ENCODE measurements at places on chromosomes 4 and X. TPM values are rescaled to one million over a fixed set of nuclear protein-coding genes. Genes with fewer than 3 reads are reported as not detected.

GRCh38 chrX:57821703-57822387 is 88.4 kb downstream of the ZXDA start:
- no peak for DNase-seq

- no peak for DNase-seq
These were observed 19.1 kb upstream of the MAD2L1 start for GRCh38 chr4:120085705-120086104.

DNA sequence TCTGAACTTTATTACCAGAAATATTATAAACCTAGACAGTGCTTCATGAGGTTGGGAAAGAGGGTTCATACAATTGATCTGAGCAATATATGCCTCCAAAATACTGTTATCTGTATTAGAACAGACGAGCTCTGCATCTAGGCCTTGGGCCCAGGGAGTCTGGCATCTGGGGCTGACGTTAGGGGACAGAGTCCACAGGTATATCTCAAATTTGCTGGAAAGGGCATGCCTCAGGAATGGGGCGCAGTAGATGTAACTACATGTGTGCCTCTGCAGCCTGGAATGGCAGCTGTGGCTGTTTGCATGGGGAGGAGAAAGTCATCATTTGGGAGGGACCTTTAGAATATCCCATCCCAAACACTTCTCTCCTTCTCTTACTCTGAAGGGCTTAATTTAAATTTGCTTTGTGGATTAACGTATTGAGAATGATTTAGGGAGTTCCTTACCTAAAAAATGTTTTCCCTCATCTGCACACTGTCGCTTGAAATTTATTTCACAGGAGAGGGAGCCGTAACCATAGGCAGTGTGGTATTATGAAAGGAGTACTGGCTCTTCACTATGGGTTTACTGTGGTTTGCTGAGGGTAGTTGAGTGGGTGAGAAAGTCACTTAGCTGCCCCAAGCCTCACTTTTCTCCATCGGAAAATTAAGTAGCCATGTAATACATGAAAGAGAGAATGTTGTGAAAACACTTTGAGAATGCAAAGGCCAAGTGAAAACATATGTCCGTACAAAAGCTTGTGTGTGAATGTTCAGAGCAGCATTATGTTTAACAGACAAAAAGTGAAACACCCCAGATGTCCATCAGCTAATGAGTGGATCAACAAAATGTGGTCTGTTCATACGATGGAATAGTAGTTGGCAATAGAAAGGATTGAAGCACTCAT is 5.9 kb downstream of the ADD1 start:
- no peak for DNase-seq

- no peak for DNase-seq
These were observed 8.6 kb downstream of the SLC9B2 start for GRCh38 chr4:103067841-103068547.

DNA sequence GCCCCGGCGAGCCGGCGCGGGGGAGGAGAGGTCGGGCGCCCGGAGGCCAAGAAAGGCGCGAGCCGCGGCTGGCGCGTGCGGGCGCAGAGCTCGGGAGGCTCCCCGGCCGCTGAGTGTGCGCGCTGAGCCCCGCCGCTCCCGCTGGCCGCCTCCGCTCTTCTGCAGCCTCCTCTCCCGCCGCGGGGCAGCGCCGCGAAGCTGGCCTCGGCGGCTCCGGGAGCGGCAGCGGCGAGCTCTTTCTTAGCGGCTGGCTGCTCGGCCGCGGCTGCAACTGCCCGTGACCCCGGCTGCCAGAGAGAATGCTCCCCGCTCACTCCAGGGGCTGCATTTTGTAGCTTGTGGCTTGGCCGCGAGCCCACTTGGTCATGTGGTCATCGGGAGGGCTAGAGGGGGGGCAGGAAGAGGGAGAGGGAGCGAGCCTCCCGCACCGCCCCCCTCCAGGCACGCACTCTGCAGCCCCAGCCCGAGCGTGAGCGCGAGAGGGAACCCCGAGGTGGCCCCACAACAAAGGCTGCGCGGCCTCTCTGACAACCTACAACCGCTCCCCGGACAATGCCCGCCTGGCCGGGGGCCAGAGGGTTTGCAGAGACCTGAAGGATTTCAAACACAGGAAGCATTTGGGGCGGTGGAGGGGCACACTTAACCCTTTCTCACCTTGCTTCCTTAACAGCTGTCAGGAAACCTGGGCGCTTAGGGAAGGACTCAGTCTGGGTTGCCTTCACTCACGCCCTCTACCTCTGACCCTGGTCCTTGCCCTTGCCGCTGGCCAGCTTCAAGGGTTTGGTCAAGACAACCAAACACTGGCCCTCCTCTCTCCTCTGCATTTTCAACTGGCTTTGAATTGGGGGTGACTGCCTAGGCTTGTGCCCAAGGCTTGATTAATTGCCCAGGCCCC is at the start of gene APLN:
Gene APLN, minus strand, starts transcription at position 305 of the 895 bp plus-strand sequence. CDS start 326 bp downstream, outside the sequence.
- peak; percentile 51 for DNase-seq

DNA sequence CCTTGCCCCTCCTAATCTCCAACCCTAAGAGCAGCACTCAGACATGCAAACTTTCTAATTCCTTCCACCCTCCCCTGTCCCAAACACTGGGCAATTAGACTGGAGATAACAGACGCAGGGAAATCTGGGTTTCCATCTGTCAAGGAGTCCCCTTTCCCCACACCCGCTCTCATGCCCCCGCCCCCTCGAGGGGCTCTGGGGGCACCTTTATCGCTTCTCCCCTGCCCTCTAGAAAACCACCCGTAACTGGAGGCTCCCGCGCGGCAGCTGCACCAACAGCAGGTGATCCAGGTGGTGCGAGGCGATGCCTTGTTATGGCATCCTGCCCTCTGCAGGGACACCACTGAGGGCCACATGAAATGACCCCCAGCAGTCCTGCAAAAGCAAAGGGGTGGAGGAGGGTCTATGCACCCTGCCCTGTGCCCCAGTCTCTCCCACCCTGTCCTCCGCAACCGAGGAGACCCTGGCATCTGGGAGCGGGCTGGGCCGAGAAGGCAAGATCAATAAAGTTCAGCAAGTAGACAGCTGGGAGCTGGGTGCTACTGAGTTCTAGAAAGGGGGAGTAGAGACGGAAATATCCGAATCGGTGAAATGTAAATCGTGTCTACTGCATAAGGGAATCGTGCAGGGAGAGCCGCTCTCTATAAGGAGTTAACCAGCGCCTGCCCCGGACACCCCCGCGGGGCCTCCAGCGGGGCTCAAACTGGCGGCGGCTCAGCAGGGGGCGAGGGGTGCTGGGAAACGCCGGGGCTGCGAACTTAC is 1.6 kb downstream of the KCTD8 start:
- no peak for DNase-seq

GRCh38 chr4:1402516-1403091 is 3.6 kb downstream of the NKX1-1 start:
- peak; percentile 34 for DNase-seq

The PNMA5 gene
- total RNA-seq, result 0.18 TPM

DNA sequence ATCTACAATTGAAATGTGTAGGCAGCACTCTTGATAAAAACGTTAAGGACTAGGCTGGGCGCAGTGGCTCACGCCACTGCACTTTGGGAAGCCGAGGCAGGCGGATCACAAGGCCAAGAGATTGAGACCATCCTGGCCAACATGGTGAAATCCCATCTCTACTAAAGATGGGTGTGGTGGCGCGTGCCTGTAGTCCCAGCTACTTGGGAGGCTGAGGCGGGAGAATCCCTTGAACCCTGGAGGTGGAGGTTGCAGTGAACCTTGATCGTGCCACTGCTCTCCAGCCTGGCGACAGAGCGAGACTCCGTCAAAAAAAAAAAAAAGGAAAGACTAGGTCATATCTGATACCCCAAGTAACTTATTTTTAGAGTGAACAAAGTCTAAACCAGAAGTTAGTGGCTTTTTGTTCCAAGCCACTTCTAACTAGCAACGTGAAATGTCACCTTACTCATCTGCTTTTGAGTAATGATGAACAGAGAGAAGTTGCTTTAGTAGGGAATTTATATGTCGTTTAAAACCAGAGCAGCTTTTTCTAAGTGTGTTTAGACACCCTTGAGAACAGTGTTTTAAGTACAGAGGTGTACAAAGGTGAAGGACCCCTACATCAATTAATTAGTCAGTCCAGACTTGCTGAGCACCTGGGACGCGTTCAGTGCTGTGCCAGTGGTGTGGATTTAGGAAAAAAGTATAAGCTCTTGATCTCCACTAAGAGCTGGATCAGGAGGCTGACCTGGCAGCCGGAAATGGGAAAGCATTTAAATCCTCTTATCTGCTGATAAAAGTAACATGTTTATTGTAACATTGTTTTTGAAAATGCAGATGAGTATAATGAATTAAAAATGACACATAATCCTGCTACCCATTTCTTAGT is 23.5 kb downstream of the SPRY1 start:
- DNase-seq, result no peak

GRCh38 chr4:137470806-137471205 is 61.5 kb downstream of the PCDH18 start:
- no peak for DNase-seq

GRCh38 chr4:83855044-83855443 is 319.1 kb downstream of the GPAT3 start:
- DNase-seq, result no peak

The MAGEC2 gene
- not detected for total RNA-seq
